Stimulated activated naive CD4-positive, alpha-beta T cell (primary cell): ENCODE measurements at places on chromosomes 12 and 14.

DNA sequence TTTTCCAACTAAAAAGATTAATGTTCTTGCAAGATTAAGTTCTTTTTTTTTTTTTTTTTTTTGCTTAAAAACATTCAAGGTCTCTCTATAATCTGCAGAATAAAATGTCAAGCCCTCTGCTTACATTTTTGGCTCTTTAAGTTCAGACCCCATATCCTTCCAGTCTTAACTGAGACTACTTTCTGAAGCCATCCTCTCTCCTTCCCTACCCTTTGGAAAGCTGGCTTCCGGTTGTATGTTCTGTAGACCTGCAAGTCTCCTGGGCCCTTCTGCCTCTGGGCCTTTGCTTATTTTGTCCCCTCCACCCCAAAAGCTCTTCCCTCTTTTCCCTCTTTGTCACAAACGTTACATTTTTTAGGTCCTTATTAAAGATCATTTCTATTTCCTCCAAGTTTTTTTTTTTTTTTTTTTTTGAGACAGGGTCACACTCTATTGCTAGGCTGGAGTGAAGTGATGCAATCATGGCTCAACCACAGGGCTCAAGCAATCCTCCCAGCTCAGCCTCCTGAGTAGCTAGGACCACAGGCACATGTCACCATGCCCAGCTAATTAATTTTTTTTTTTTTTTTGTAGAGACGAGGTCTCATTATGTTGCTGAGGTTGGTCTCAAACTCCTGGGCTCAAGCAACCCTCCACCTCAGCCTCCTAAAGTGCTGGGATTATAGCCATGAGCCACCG, 46.5 kb downstream of the PTPRB start:
- no peak for DNase-seq

DNA sequence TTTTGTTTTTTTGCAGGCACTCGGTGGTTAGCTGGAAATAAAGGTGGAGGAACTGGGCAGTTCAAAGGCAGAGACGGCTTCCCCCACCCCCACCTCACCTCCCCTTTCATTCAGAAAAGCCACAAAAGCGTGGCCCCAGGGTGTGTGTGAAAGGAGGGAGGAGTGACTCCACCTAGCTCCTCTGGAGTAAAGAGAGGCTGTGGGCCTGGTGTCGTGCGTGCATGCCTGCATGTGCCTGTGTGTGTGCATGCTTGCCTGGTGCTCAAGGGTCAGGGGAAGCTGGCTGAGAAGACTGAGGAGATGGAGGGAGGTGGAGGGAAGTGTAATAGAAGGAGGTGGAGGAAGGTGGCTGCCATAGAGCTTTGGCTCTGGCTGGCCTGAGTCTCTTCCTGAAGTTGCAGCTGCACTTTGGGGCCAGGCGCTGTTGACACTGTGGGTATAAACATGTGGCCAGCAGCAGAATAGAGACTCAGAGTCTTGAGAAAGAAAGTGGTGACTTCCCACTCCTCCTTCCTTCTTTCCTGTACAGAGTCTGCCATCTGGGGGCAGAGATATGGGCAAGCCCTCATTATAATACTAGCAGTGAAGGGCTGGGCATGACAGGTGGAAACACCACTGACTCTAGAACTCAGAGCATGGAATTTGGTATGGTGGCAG, 36.9 kb upstream of the SINHCAF start:
- DNase-seq: no peak

- no peak for DNase-seq
These were observed 14.1 kb upstream of the SERPINA6 start for GRCh38 chr14:94337274-94337673.

- no peak for DNase-seq
These were observed 484.4 kb downstream of the ATP23 start for GRCh38 chr12:58425481-58426392.

- DNase-seq: no peak
These were observed 185.3 kb upstream of the PWP1 start for GRCh38 chr12:107500307-107500706.

DNA sequence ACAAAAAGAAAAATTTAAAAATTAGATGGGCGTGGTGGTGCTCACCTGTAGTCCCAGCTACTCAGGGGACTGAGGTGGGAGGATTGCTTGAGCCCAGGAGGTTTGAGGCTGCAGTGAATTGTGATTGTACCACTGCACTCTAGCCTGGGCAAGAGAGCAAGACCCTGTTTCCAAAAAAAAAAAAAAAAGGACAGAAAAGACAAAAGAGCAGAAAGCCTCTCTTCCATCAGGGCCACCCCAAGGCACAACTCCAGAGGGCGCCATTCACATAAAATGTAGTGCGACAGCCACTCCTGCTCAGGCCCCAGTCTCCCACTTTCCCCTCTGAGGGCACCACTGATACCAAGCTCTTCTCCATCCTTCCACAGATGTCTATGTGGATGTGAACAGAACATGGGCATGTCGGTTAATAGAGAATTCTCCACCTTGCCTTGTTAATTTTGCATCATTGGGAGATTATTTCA, 41.8 kb downstream of the DGLUCY start:
- no peak for DNase-seq

GRCh38 chr12:113747017-113747416, 219.1 kb downstream of the RBM19 start:
- DNase-seq: no peak
